SHP77 (cell line): ENCODE measurements at places on chromosomes 3 and 15.

DNA sequence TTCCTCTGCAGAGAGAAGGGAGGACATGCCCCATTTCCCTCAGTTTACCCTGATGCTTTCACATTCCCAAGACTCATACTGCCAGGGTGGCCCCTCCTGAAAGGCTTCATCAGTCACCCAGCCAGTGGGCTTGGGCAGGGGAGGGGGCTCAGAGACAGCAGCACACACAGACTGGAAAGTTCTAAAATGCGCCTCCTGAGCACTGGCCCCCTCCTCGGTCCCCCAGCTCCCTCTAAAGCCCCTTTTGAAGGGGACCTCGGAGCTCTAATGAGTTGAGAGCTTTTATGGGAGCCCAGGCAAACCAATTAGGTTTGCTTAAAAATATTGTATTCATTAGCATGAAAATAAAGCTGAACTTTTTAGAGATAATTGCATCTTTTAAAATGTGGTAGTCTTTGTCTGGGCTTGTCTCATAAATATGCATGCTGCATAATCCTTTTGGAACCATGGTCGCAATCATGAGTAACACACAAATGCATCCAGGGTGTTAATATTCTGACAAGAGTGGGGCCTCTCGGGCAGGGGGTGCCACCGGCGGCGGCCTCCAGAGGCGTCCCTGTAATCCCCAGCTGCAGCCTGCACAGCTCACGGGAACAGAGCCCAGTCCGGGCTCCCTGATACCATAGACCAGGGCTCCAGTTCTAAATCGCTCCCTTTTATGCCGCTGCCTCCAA lies 78.5 kb downstream of the RPLP1 start:
- no peak for DNase-seq

GRCh38 chr3:2711081-2711480 lies 399.1 kb downstream of the IL5RA start:
- DNase-seq: no peak

DNA sequence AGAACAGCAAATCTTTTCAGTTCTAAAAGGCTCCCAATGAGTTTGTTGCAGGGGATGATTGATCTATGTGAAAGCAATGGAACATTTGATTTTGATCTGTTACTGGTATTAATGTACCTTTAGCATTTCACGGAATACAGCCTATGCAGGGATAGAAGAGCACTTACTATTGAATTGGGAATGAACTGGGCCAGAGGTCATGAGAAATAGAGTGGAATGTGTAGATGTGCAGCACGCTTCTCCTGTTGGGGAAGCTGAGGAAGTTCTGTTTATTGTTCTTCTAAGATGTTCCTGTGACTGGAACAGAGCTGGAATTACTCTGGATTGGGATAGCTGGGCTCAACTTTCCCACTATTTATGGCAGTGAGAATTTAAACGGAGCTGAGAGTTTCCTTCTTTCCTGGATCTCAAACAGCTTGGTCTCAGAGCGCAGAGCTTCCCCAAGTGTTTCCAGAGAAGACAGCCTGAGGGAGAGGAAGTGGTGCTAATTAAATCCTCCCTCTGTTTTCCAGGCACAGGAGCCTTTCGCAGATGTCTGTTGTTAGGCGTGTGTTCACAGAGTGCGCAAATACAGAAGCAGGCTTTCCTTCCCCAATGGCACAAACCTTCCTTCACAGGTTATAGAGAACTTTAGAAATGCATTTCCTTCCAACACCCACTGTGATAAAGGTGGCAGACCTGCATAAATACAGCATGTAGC lies 32.5 kb downstream of the TPRG1 start:
- no peak for DNase-seq

DNA sequence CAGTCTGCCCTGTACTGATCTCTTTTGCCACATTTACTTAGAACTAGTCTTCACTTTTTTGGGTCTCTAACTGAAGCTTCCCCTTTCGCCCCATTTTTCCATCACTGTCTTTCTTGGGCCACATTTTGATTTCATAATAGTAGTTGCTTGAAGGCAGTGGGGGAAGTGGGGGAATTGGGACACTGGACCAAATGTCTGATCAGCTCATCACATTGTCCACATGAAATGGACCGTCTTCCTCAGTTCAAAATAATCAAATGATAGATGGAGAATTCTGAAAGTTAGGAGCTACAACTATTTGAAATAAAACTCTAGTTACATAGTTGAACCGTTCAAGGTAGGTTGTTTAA lies 747 bp downstream of the PDCD6IP start:
- DNase-seq: no peak
